Caudate nucleus (tissue), 63 donors: ENCODE measurements at places on chromosomes 1 and 21.

DNA sequence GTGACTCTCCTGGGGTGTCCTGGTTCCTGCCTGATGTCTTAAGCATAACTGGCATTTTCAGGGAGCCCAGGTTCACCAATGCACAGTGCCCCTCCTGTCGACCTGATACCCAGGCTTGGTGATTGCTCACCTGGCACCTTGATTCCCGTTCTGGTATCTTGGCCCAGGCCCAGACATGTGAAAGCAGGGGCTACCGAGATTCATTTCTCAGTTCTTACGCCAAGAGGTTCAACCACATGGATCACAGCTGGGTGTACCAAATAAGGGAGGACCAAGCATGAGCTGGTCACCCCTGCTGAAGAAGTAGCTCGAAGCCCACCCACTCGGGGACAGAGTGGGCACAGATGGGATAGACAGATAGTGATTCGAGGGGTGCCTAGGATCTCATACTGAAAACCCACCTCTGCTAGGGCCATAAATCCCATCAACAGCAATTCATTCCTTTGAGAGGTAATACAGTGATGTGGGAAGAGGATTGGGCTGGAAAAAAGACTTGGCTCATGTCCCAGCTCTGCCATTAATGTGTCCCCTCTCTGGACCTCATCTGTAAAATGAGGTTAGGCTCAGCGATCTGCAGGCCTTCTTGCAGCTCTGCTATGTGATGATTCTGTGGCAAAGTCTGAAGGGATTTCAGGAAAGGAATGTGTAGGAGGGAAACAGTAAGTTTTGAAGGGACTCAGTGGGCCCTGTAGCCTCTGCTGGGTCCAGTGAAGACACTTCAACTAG lies 2.7 kb downstream of the EPHX1 start:
- DNase-seq = no peak

DNA sequence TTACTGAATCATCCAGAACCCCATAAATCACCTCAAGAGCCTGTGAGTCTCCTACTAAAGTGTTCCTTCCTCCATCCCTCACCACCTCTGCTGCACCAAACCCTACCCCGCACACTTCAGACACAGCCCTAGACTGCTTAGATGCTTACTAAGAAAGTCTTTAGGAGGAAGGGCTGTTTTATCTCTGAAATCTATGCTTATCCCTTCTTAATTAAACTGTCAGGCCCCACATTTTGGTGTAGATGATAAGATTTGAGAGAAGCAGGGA lies 216.8 kb upstream of the SGIP1 start:
- no peak for DNase-seq

DNA sequence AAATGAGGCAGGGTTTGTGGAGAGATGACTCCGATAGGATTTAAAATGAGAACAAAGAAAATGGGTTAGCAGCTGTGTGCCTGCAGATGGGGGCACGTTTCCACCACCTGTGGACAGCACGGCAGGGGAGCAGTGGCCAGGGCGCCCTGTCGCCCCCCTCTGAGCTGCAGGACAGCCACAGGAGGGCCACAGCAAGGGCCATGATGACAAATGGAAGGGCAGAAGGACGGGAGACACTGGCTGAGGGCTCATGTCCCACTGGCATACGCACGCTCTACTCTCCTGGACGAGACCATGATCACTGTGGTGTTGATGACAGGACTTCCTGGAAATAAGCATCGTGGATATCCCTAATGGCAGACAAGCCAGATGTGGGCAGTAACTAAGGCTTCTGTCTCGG lies 241.0 kb downstream of the SDCCAG8 start:
- DNase-seq = no peak

DNA sequence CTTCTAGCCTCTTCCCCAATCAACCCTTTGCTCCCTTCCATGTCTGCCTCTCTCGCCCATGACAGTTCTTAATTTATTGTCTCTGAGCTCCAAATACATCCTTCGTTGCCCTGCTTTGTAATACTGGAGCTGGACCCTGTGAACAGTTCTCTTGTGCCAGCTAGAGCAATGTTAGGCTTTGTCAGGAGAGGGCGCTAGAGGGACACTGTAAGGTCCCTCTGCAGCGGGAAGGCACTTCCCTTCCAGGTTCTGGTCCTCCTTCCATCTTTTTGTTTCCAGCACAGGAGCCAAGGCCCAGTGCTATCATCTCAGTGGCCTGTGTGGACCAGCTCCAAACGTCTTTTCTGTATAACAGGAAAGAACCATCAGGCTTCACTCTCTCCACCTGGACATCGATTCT lies 95.9 kb downstream of the PTPRU start:
- no peak for DNase-seq

- DNase-seq = no peak
Observed at GRCh38 chr1:162398999-162399580, 12.8 kb downstream of the SH2D1B start.

GRCh38 chr21:38350684-38351083 lies 93.9 kb downstream of the KCNJ15 start:
- no peak for DNase-seq

DNA sequence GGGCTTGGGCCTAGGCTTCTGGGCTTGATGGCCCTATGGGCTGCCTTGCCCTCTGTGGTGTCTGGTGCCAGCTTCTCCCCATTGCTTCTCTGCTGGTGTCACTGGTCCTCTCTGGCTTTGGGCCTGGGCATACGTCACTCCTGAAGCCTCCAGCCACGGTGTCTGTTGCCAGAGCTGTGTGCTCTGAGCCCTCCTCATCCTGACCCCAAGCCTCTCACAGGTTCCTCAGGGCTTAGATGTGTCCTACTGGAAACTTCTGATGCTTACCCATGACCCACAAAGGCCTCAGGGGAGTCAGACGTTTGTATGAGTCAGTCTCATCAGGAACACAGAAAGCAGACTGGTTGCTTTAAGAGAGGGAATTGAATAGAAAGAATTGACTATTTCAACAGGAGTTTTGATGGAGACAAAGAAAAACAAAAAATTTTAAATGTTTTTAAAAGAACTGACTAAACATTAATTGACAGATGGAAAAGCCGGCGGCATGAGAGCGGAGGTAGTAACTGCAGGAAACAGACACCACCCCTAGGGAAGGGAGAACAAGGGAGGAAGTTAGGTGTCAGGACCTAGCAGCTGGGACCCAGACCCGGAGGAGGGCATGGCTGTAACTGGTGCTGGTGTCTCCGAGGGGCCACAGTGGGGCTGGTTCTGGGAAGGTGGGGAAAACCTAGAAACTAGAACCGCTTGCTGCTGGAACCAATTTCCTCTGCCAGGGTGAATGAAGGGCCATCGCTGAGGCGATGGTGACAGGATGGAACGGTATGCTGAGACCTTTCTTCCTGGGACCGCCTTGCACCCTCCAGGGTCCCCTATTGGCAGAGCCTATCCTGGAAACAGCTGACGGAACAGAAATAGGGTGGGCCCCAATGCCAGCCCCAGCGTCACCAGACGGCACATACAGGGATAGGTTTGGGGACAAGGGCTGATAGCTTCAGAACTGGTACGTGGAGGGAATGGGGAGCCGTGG lies 40.0 kb upstream of the CITED4 start:
- DNase-seq = no peak

DNA sequence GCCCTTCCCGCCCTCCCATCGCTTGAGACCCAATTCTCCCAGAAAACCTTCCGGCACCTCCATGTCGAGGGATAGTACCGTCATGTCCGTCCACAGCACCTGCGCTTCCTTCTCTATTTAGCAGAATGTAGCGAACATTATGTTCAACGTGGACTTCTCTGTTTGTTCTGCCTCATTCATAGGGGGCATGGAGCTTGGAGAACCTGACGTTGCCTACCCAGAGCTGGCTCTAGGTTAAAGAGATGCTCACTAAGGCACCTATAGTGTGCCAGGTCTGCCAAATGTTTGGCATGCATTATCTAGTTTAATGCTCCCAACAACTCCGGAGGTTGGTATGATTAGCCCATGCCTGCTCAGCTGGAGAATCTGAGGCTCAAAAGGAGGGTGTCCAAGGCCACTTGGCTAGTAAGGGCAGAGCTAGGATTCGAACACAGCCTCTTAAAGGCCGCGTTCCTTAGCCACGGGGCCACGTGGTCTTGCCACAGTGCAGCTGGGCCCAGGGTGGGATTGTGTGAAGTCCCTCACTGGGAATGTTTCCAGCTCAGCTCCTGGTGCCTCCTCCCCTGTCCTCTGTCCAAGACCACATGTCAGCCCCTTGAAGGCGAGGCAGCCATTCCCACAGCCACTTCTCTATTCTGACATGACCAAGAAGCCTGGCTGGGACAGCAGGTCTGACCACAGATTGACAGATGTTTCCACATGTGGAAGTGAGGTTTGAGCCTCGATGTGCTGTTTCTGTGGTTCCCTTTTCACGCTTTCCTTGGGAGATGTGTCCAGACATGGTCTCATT lies 57.8 kb downstream of the RUNX3 start:
- no peak for DNase-seq

- DNase-seq = no peak
Observed at GRCh38 chr1:157585984-157586383, 11.9 kb downstream of the FCRL4 start.

DNA sequence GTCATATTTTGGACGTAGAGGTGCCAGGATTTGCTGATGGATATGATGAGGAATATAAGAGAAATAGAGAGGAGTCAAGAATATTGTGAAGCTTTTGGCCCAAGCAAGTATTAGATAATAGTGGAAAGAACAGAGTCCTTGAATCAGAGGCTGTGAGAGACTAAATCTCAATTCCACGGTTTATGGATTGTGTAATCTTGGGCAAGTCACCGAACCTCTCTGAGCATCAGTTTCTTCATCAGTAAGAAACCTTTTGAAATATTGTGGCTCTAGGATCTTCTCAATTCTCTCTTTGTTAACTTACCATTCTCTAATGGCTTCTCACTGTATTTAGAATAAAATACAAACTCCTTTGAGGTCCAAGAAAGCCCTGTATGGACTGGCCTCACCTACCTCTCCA lies 77.6 kb downstream of the RPS6KA1 start:
- DNase-seq = no peak

- DNase-seq = no peak
Observed at GRCh38 chr1:9326596-9326995, 33.9 kb downstream of the SPSB1 start.

GRCh38 chr21:27759091-27759659 lies 792.3 kb upstream of the ADAMTS5 start:
- peak; percentile 54 for DNase-seq

GRCh38 chr1:32361674-32362473 lies 411 bp downstream of the FAM229A start:
- DNase-seq = no peak

GRCh38 chr1:39401106-39401505 lies 90.3 kb upstream of the BMP8A start:
- no peak for DNase-seq

- DNase-seq = no peak
Observed at GRCh38 chr1:74534241-74534640, 21.8 kb upstream of the LRRC53 start.

DNA sequence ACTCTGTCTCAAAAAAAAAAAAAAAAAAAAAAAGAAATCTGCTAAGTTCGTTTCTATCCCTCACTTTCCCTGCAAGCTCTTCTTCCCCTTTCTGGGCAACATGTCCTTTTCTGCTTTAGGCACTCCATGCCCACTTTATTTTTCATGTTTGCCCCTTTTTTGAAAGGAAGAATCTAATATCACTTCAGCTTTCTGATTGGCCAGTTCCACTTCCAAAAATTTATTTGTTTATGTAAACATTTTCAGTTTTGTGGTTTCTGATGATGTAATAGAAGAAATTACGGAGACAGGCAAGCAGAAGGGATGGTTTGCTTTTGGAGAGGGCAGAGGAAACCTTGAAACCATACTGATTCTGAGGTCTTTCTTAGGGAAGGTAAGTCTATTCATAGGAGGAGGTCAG lies 15.1 kb downstream of the IFNAR1 start:
- no peak for DNase-seq

DNA sequence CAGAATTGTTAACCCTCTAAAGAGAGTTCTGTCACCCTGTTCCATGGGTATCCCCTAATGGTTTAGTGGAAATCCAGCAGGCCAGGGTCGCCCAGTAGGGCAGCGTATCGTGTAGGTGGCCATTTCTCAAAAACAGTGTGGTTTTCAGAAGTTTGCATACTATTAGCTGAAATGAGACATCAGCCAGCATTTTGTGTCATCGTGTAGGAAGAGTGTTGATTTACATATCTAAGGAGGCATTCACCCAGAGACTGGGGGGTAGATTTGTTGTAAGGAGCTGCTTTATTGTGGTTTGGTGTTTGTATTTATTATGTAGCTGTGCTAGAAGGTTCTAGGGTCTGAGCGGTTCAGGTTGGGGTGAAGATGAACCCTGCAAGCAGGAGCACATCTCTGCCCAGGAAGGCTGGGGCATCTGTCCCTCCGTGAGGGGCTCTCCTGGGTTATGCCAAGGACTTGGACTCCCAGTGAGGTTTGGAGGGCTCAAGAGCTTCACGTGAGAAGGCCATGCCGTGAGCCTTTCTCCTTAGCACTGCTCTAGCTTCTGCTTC lies 174.4 kb downstream of the PGBD5 start:
- no peak for DNase-seq

- DNase-seq = no peak
Observed at GRCh38 chr1:78255383-78255782, 209.6 kb downstream of the GIPC2 start.

DNA sequence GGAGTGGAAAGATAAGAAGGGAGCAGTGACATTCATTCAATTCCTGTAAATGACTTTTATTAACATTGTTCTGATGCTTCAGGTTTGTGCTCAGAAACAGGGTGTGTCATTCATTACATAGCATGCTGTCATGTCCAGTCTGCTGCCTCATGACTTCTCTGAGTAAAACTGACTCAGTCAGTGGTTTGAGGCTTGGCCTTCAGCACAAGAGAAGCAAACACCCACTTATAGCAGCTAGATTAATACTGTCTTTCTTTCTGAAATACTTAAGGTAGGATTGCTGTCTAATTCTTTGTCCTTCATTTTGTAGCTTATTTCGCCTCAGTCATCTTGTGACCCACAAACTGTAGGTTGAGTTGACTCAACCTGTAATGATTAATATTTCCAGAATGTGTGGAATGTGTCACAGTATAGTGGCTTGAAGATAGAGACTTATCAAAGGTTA lies 32.9 kb downstream of the RASAL2 start:
- no peak for DNase-seq

- no peak for DNase-seq
Observed at GRCh38 chr21:29737186-29737585, 202.6 kb downstream of the GRIK1 start.

DNA sequence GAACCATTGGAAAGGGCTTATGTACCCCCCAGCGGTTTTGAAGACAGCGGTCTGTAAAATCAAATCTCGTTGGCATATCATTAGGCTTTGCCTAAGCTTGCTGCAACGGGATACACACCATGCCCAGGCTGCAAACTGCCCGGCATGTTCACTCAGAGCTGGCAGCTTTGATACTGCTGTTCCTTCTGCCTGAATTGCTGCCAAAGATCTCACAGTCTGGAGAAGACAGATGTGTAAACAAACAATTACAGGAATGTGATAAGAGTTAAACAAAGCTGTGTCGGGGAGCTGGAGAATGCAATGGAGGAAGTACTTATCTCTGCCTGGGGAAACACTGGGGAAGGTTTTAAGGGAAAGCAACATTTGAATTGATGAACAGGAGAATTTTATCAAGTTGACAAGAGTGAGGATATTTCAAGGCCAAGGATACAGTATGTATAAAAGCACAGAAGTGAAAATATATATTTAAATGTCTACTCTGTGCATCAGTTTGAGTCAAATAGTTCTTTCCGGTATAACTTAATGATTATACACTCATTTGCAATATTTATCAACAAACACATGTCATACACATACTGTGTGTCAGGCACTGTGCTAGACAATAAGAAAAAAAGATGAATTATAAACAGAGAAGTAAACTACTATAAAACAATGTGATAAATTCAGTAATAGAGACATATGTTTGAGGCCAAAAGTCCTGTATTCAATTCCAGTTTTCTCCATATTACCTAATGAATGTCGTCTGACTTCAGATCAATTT lies 29.9 kb downstream of the CHML start:
- no peak for DNase-seq
